ENCODE measurements at places on chromosomes 6 and 20.

- no peak for DNase-seq
Measured at GRCh38 chr6:100968949-100969348, 87.8 kb upstream of the ASCC3 start.

GRCh38 chr6:1079525-1079924, 232.4 kb upstream of the FOXQ1 start:
- DNase-seq: no peak

- DNase-seq: no peak
Measured at GRCh38 chr20:58208944-58209343, 19.5 kb downstream of the ANKRD60 start.

- DNase-seq: no peak
Measured at GRCh38 chr6:56096541-56096940, 150.8 kb downstream of the COL21A1 start.

DNA sequence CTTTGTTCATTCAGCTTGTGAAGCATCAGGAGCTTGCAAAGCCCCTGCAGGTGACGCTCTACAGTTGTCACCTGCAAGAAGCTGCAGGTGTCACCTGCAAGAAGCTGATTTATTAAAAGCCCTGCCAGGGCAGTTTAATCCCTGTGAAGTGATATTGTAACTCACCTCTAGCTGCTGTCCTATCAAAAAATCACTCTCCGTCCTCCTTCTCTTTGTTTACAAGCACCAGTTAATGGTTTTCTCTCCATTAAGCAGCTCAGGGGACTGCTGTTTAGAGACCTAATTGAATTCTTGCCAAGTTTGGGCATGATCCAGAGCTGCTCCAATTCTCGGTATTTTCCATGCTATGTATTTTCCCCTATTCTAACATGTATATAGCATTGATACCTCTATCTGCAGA, 345.9 kb downstream of the ARHGAP18 start:
- no peak for DNase-seq

DNA sequence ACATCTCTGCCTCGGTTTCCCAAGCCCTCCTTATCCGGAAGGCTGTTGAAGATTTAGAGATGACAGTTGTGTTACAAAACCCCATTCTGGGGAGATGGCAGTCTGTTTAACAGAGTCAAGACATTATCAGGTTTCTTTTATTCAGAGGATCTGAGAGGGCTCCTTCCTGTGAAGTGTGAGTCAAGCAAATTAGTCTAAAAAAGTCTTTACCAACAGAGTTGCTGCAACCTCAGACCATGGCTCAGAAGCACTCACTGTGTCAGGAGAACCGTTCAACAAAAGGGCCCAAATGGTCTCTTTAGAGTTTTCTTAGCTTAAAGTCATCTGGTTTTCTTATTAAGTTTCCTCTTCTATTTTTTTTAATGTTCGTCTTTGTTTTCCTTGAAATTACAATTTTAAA, 717.8 kb downstream of the EPM2A start:
- DNase-seq: no peak

DNA sequence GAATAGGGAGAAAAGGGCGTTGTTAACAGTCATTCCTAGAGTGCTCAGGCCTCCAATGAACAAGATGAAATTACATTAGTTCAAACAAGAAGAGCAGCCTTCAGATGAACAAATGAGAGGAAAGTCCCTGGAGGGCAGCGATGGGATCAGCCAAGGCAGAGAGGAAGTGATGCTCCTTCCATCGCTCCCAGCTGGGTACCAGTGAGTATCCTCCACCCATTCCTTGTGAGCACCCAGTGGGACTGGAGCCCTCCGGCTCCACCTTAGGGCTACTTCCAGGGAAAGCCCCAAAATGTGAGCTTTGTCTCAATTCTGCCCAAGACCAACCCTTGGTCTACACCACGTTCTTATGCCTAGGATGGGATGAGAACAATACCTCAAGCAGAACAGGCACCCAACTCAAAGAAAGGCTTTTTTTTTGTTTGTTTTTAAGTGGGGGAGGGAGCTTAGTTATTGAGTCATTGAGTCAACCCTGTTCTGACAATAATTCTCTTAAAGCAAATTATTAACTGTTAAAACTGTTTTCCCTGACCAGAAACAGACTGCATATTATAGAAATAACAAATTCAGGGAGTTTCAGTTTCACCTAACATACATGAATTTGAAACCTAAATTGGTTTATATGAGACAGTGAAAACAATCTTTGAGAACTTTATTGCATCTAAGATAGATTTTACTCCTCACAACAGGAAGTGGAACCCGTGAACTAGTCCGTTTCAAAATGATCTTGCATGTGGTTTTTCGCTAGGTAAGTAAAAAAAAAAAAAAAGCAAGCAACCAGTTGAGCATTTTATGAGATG, 106.9 kb downstream of the IPCEF1 start:
- DNase-seq: no peak

DNA sequence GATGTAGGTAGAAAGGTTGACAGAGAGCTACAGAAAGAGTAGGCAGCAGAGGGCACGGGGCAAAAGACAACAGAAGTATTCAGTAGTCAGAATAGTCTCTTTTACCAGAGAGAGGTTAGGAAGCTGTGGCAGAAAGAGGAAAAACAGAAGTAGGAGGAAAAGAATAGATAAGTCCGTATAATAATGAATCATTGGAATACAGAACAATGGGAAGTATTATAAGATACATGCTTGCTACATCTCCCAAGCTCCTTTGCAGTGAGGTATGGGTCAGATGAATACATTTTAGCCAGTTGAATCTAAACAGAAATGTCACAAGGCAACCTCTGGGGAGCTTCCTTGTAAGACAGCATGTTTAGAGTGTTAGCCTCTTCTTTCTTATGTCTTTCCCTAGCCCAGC, 570.5 kb upstream of the CITED2 start:
- DNase-seq: no peak

DNA sequence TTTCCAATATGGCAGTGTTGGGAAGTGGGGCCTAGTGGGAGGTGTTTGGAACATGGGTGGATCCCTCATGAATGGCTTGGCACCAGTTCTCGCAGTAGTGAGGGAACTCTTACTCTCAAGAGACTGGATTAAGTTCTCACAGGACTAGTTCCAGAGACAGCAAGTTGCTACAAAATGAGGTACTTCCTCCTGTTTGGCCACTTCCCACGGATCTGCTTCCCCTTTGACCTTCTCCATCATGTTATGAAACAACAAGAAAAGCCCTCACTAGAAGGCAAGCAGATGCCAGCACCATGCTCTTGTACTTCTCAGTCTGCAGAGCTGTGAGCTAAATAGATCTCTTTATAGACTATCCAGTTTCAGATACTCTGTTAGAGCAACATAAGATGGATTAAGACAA, 3.1 kb downstream of the RSPH3 start:
- DNase-seq: no peak

DNA sequence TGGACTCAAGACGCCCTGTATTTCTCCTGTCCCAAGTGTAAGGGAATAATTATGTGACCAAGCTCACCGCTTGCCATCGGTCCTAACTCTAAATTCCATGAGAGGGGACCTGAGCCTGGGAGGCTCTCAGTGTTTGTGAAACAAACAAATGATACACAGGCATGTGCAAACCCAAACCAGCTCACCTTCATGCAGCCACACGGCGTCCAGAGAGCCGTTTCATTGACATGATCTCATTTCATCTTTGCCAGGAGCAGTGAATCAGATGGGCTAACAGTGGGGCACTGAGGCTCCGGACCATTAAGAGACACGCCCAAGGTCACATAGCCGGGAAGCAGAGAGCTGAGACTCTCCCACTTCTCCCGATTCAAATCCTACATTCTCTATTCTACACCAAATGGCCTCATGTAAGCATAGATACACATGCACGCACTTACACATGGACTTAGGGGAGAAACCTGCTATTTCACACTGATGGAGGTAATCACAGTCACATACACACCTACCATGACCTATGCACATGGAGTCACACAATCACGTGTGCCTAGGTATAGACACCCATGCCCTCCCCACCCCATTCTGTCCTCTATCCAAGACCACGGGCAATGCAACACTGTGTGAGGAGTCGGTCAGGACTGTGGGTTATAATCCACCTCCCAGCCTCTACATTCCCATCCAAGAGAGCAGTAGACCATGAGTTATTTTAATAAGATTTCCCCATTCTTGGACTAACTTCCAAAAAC, 1.1 kb downstream of the BNIP5 start:
- DNase-seq: no peak

GRCh38 chr20:2690718-2691117, 1.9 kb upstream of the EBF4 start:
- no peak for DNase-seq

DNA sequence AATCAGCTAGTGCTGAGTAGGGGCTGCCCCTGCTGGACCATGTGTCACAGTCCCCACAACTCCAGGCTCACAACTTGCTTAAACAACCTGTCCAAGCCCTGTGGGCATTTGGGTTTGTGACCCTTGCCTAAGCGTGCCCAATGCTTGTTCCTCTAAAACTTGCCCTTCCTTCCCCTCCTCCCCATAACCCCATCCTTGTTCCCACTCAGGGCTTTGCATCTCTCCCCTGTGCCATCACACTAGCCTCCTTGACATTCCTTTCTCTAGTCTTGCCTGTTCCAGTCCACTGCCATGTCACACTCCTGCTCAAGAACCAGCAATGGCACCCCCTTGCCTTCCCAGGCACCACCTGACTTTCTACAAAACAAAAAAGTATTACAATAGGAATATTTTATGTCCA, 2.3 kb upstream of the DLGAP4 start:
- no peak for DNase-seq

- no peak for DNase-seq
Measured at GRCh38 chr20:2814587-2815051, at the start of gene C20orf141. Gene C20orf141 (plus strand): TSS chr20:2814987. CDS start chr20:2815185, 198 bp downstream.

DNA sequence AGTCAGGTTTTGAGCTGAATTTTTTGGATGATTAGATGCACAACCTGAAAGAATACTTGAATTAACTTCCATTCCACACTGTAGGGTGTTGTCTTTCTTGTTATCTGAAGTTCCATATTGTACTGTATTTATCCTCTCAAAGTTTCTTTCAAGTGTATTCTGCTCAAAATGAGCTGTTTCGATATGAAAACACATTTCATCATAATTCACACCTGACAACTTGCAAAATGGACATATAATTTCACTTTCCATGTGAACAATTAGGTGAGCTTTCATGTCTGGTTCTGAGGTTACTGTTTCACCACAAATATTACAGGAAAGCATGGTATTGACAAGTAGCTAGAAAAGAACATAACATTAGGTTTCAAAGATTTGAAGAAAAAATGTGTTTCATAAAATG, 1.7 kb downstream of the ZUP1 start:
- no peak for DNase-seq

- DNase-seq: no peak
Measured at GRCh38 chr20:35368666-35369423, 42.9 kb downstream of the UQCC1 start.

GRCh38 chr6:35594503-35595186, 81.9 kb upstream of the TULP1 start:
- no peak for DNase-seq

DNA sequence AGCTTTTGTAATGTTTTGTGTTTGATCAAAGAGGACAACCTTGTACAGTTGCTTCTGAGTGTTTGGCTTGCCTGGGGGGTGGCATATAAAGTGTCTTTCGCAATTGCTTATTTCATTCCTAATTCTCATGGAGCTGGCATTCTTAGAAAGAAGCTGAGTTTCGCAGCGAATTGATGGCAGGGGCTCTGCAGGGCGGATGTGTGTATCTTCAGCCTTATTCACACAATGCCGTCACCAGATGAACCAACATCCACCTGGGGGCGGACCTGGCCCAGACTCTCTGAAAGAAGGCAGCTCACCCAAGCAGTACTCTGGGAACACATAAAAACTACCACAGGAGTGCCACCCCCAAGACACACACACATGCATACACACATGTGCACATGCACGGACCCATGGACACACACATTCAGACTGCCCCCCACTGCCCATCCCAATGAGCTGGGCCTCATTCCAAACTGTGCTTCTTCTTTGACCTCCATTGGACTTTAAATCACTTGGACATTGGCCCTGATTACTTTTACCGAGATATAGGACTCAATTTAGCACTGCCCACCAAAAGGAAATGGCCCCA, 55.4 kb upstream of the FOXQ1 start:
- DNase-seq: no peak

GRCh38 chr6:99093456-99094190, 145.9 kb upstream of the FBXL4 start:
- DNase-seq: no peak

DNA sequence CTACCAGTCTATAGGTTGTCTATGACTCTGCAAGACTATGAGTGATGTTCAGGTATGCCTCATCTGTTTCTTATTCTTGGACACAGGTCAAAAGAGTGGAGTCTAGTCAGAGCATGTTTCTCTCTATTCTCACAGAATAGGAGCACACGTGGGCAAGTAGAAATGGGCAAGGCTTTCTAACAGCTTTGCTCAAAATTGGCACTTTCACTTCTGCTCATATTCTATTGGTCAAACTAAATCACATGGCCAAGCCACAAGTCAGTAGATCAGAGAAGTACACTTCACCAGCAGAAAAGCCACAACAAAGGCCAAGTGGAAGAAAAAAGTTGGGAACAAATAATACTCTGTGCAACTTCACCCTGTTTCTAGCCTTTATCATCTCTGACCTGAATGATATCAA, 354.5 kb upstream of the SYNCRIP start:
- DNase-seq: no peak

DNA sequence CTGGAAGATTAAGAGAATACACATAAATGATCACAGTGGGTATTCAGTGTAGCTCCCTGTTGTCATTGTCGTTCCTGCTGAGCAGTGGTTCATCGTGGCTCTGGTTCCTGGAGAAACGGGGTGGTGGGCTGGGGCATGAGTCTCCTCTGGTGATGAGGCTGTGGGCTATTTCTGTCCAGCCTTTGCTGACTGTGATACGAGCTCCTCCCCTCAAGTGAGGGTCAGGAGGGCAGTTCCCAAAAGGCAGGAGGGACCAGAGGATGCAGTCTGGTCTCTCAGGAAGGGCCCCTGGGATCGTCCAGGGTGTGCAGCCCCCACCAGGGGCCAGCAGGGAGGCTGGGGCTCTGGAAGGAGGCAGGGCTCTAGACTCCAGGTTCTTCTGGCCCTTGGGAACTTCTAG, 31.1 kb upstream of the DLGAP4 start:
- DNase-seq: no peak

DNA sequence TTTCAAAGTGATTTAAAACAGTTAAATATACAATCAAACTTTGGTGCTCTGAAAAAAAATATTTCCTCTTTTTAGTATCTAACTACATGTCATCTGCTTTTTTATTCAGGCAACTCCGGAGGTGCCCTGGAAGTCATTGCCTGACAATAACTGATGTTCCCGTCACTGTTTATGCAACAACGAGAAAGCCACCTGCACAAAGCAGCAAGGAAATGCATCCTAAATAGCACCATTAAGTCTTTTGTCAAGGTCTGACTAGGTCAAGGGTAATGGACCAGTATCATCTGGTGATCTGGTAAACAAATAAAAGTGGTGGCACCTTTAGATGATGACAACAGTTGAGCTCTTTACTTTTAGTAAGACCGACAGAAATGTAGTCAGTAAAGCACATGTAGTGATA, 13.2 kb downstream of the FAM229B start:
- no peak for DNase-seq

- no peak for DNase-seq
Measured at GRCh38 chr6:104941729-104942091, 15.2 kb upstream of the LIN28B start.

GRCh38 chr20:36216314-36217025, 19.8 kb upstream of the AAR2 start:
- no peak for DNase-seq

GRCh38 chr6:119036081-119036480, 42.4 kb downstream of the FAM184A start:
- no peak for DNase-seq

Data from GDM1 (cell line).